Stimulated activated CD4-positive, alpha-beta T cell treated with anti-CD3 and anti-CD28 coated beads, Interleukin-15, amount 100 ng/mL, for 1 hour (primary cell): ENCODE measurements at places on chromosomes 3 and 15.

DNA sequence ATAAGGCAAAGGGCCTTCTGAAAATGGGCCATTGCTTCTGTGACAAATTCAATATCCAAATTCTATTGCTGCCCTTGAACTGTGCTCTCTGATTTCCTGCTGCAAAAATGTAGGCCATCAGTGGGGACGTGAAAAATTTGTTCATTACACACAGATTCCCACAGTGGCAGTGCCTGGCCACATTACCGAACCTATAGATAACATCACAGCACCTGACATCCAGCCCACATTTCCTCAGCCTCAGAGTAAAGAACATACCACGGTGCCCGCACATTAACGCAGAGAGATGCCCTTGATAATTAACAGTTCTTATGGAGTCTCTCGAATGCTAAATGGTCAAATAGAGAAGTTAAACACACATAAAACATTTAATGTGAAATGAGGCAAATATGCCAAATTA, 931.6 kb upstream of the CFAP20DC start:
- no peak for DNase-seq

DNA sequence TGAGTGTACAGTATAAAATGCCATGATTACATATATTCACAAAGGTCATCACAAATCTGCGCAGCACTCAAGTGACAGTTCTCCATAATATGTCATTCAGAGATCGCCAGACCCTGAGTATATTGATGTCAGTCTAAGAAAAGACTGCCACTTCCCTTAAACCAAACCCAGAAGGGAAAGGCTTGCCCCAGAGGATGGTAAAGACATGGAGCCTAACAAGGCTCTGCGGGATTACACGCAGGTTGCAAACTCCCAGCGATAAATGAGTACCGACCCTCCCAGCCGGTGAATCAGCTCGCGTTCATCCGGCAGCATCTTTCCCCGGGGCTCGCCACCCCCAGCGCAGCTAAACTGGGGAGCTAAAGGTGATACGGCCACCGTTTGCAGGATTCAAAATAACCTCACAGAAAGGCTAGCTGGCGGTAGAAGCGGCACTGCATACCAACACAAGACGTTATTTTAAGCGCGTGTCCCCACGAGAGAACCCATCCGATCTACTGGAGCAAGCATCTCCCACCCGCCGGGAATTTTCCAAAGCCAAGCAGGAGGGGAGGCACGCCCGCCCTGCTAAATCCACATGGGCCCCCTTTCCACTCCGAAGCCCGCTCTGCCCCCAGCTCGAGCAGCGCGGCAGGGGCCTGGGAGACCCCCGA, 643 bp downstream of the MYO5A start:
- DNase-seq, result no peak

GRCh38 chr3:15404767-15405166, 22.6 kb downstream of the METTL6 start:
- DNase-seq, result no peak

- no peak for DNase-seq
Measured at GRCh38 chr3:158085931-158086330, 20.3 kb downstream of the SHOX2 start.

GRCh38 chr15:80948651-80949292, 40.8 kb downstream of the MESD start:
- DNase-seq, result no peak

- DNase-seq, result no peak
Measured at GRCh38 chr3:34002569-34003100, 204.2 kb downstream of the PDCD6IP start.

DNA sequence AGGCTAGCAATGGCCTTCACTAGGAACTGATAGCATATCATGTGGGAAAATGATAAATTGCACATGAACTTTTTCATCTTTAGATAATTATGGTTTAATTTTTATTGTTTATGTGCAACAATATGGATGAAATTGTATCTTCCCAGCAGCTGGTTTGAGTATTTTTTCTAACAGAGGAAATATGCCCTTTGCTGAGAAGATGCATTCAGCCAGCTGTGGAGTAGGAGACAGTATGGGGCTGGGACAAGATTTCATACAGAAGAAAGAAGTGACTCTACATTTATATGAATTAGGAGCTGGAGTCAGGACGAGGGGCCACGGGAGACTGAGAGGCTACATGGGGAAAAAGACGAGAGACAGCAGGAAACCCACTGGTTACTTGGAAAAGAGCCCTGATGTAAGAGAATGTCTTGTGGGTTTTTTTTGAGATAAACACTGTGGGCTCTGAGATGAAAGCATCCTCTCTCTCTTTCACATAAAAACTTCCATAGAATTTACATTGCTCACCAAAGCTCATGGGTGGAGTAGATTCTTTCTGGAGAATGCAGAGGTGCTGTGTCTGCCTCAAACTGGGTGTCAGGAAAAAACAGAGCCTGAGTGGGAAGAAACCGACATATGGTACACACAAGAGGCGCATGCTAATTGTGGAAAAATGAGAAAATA, 115.2 kb upstream of the PDZRN3 start:
- DNase-seq, result no peak

GRCh38 chr3:61927332-61927731, 366.0 kb downstream of the PTPRG start:
- DNase-seq, result no peak

GRCh38 chr3:64163019-64163754, 62.1 kb downstream of the PRICKLE2 start:
- DNase-seq, result no peak

- no peak for DNase-seq
Measured at GRCh38 chr15:98914626-98915025, 93.0 kb downstream of the PGPEP1L start.

DNA sequence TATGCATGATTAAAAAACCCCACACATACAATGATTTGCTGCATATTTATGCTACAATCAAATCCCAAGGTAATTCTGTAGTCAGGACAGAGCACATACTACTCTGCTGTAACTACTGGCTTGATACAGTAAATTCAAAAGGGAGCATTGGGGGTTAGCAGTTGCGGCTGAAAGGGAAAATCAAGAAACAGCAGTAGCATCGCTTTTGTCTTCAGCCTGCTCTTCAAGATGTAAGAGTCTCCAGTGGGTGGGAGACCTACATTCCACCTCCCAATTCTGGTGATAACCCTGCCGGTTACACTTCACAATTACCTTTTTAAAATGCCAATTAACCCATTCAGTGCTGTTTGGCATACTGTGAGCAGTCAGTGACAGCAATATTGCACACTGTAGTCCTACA, 259.4 kb downstream of the NR2F2 start:
- DNase-seq, result no peak

GRCh38 chr3:58999134-58999773, 50.6 kb downstream of the CFAP20DC start:
- DNase-seq, result no peak

GRCh38 chr3:13479332-13479581, 849 bp upstream of the HDAC11 start:
- DNase-seq, result peak; percentile 28

DNA sequence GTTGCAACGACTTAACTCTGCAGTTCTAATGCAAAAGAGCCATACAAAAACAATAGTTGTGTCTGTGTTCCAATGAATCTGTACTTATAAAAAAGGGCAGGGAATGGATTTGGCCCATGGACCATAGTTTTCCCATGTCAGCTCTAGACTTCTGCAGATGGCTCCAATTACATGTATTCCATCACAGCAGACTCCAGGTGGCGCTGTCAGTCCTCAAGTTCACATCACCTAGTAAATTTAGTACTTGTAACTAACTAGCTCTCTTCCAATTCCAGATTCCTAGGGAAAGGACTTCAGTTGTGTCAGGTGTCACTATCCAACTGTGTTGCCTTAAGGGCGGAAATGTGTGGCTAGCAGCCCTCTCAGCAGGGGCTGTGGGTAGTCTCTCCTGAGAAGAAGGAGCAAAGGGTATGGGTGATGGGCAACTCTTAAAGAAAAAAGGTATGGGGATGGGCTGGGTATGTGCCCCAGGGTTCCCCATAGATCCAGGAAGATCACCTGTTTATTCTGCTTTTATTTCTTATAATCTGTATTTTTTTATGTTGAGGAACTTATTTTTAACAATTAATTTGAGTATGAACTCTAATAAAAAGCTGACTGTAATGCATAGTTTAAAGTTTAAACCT, 36.2 kb downstream of the BBS4 start:
- peak; percentile 34 for DNase-seq
